ENCODE measurements at places on chromosomes 11 and 22.

- no peak for DNase-seq
These were observed 46.6 kb downstream of the MTMR2 start for GRCh38 chr11:95877291-95877690.

DNA sequence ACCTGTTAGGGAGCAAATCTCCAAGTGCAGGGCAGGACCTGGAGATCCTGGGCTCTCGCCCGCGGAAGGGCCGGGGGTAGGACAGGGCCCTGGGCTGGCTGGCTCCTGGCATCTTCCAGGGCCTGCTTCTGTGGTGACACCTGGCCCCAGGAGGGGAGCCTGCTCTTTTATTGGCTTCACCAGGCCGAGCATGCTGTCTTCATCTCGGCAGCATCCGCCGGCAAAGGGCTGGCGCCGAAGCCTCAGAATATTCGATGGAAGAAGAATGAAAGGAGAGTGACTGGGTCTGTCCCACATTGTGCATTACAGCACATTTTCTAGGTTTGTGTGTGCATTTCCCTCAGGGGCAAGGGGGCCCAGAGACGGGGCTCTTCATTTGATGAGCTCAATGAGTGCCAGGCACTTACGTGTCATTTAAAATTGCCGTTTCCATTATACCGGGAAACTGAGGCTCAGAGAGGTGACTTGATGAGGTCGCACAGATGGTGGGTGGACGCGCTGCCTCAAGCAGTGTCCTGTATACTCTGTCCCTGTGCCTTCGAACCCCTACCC lies 70.0 kb downstream of the RBX1 start:
- DNase-seq: no peak

DNA sequence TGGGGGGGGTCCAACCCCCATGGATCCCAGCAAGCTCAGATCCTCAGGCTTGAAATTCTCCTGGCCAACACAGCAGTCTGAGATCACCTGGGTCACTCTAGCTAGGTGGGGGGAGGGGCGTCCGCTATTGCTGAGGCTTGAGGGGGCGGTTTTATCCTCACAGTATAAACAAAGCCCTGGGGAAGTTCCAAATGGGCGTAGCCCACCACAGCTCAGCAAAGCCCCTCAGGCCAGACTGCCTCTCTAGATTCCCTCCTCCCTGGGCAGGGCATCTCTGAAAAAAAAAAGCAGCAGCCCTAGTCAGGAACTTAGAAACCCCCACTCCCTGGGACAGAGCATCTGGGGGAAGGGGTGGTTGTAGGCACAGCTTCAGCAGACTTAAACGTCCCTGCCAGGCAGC lies 16.7 kb downstream of the TRPC6 start:
- no peak for DNase-seq

DNA sequence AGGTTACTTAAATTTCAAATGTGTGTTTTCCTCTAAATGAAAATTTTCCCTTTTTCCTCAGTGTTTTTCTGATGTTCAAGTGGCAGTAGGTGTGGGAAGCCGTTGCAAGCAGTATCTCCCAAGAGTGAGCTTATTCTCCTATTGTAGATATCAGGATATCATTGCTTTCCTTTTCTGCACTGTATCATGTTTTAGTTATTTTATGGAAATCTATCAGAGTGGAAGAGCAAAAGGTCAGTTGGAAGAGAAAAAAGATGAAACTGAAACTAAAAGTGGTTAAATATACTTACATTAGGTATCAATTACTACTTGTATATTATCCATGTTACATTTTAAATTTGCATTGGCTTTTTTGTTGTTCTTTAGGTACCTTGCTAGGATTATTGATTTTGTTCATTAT lies 57.0 kb downstream of the PDE3B start:
- DNase-seq: no peak

- DNase-seq: no peak
These were observed 17.7 kb upstream of the GRK3 start for GRCh38 chr22:25546751-25547150.

DNA sequence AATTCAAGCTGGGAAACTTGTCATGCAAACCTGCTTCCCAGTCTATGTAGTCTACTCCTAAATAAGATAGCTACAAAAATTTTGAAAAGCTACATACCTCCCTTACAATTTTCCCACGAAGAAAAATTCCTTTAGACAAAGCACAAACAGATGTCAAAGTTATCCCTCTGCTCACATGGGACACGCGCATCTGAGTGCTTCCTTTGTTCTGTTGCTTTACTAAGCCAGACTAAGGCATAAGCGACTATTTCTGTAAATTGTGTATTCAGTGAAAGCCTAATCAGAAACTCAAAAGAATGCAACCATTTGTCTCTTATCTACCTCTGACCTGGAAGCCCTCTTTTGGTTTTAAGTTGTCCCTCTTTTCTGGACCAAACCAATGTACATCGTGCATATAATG lies 583.7 kb upstream of the B3GAT1 start:
- no peak for DNase-seq

DNA sequence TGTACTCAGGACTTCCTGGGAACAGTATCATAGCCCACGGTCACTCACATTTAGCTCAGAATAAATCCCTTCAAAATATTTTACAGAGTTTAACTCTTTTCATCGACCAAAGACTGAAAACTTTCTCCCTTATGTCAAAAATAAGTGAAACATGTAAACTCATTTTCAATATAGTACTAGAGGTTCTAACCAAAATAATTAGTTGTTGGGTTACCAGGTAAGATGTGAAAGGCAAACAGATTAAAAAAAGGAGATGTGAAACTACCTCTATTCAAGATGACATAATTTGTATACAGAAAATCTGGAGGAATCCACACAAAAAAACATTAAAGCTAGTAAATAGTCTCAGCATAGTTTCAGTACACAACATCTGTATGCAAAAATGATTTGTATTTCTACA lies 20.3 kb downstream of the XKR3 start:
- no peak for DNase-seq

GRCh38 chr11:67332081-67332691 lies 21.2 kb downstream of the POLD4 start:
- DNase-seq: no peak

- DNase-seq: no peak
These were observed 49.8 kb upstream of the SCUBE2 start for GRCh38 chr11:9141186-9141585.

DNA sequence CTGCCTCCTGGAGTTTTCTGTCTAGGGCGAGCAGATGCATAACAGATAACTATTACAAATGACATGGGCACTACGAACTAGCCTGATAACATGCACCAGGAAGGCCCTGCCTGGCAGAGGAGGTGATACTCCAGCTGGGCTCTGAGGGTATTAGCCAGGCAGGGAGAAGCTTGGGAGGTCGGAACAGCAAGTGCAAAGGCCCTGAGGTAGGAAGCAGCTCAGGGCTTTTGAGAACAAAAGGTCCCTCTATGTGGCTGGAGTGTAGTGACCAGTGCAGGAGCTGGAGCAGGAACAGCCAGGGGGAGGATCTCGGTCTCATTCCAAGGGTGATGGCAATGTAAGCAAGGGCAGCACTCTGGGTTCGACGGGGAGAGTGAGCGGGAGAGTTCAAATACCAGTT lies 61.6 kb upstream of the TCF20 start:
- no peak for DNase-seq

DNA sequence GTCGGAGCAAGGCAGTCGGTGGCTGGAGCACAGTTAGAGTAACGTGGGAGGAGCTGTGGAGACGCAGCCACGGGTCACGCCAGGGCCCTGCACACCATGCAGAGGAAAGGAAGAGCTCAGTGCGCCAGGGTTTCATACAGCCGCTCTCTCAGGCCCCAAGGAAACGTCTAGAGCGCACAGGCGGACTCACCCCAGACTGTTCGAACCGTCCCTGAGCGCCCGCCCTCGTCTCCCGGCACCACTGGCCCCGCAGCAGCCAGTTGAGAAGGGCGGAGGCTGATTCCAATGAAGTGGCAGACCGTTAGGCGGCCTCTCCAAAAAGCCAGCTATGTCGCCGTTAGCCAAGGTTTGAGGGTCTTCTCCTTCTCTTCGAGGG lies 483 bp upstream of the HYLS1 start:
- no peak for DNase-seq

- DNase-seq: no peak
These were observed 814.8 kb downstream of the BRD1 start for GRCh38 chr22:49012712-49013395.

GRCh38 chr22:38107692-38108515 lies 2.6 kb downstream of the BAIAP2L2 start:
- no peak for DNase-seq

DNA sequence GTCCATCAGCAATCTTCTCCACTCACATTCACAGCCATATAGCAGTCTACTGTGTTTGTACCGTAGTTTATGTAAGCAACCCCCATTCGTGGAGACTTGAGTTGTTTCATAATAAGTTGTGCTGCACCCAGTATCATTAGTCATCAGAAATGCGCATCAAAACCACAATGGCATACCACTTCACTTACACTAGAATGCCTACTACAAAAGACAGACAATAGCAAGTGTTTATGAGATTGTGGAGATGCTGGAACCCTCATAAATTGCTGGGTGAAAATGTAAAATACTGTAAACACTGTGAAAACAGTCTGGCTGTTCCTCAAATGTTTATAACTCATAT lies 133.3 kb downstream of the ATXN10 start:
- no peak for DNase-seq

DNA sequence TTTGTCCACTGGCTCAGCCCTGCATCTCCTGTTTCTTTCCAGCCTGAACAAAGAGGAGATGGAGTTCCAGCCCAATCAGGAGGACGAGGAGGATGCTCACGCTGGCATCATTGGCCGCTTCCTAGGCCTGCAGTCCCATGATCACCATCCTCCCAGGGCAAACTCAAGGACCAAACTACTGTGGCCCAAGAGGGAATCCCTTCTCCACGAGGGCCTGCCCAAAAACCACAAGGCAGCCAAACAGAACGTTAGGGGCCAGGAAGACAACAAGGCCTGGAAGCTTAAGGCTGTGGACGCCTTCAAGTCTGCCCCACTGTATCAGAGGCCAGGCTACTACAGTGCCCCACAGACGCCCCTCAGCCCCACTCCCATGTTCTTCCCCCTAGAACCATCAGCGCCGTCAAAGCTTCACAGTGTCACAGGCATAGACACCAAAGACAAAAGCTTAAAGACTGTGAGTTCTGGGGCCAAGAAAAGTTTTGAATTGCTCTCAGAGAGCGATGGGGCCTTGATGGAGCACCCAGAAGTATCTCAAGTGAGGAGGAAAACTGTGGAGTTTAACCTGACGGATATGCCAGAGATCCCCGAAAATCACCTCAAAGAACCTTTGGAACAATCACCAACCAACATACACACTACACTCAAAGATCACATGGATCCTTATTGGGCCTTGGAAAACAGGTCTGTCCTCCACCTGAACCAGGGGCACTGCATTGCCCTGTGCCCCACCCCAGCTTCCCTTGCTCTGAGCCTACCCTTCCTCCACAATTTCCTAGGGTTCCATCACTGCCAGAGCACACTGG lies 5.0 kb downstream of the FTH1 start:
- no peak for DNase-seq

DNA sequence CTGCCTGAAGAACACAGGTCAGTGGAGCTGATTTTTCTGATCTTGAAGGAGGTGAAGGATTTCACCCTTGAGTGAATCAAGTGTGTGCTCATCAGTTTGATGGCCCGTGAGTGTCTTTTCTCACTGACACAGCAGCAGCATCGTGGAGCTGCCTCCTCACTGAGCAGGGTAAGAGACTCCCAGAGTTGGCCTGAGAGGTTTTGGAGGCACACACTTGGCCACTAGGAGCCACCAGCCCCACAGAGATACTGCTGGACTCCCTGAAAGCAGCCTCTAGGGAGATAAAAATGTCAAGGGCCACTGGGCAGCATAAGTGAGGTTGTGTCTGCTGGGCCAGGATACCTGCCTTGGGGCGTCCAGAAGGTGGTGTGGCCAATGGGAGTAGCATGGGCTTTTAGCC lies 245.4 kb downstream of the GRIK4 start:
- DNase-seq: no peak

GRCh38 chr11:45876401-45876800 lies 9.1 kb upstream of the MAPK8IP1 start:
- no peak for DNase-seq

- no peak for DNase-seq
These were observed 425 bp upstream of the KDELR3 start for GRCh38 chr22:38467438-38467903.

GRCh38 chr11:65382033-65382803 lies at the start of gene SLC25A45:
Gene SLC25A45, minus strand, starts transcription at chr11:65382646. Its CDS starts 695 bp downstream, at chr11:65381951.
- DNase-seq: peak; percentile 85

- DNase-seq: no peak
These were observed 147.0 kb downstream of the PAX6 start for GRCh38 chr11:31664129-31664528.

GRCh38 chr22:44963832-44964721 lies 45.7 kb downstream of the PHF21B start:
- DNase-seq: no peak

DNA sequence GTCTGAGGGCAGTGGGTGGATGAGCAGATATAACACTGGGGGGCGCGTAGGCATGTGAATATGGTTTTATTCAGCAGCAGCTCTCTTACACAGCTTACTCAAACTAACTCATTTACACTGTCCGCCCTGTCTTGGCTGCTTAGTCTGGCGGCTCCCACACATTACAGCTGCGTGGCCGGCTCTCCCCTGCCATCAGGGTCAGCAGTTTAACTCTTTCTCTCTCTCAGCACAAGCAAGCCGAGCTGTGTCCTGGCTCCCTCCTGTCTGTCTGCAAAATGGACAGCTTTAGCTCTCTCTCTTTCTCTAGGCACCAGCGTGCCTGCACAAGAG lies 1310.1 kb upstream of the RAG2 start:
- no peak for DNase-seq

DNA sequence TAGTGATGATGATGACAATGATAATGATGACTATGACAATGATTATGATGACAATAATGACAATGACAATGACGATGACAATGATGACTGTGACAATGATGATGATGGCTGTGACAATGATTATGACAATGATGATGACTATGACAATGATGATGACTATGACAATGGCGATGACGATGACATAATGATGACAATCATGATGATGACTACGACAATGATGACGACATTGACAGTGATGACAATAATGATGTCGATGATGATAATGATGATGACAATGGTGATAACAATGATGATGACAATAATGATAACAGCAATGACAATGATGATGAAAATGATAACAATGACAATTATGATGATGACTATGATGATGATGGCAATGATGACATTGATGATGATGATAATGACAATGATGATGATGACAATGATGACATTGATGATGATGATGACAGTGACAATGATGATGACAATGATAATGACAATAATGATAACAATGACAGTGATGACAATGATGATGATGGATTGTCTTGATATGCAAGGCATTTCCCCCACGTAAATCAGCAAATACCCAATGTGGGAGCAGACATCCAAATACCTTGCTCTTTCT lies 37.7 kb downstream of the DHCR7 start:
- no peak for DNase-seq

DNA sequence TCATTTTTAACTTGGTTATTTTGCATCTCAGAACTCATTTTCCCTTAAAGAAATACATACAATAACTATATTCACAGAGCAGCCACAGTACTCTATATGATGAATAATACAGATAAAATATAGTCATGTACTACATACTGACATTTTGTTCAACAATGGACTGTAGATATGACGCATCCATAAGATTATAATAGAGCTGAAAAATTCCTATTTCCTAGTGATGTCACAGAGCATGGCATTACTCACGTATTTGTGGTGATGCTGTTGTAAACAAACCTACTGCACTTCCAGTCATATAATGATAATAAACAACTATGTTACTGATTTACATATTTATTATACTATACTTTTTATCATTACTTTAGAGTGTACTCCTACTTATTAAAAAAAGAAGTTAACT lies 38.7 kb downstream of the NARS2 start:
- DNase-seq: no peak

- no peak for DNase-seq
These were observed 12.3 kb upstream of the WNT11 start for GRCh38 chr11:76218449-76219178.

Data from SHP77 treated with DMSO at 0.1 percent for 48 hours (cell line).